Neuronal stem cell (in vitro differentiated cells): ENCODE measurements at places on chromosomes 5 and 9.

- DNase-seq = no peak
These were observed 254.6 kb downstream of the ASTN2 start for GRCh38 chr9:117160254-117160653.

DNA sequence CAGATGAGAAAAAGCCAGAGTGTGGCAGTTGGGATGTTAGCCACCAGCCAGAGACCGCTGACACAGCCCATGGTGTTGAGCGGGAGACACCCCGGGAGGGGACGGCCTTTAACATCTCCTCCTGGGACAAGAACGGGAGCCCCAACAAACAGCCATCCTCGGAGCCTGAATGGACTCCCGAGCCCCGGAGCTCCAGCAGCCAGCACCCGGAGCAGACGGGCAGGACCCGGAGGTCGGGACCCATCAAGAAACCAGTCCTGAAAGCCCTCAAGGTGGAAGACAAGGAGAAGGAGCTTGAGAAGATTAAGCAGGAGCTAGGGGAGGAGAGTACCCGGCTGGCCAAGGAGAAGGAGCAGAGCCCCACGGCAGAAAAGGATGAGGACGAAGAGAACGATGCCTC, 28.0 kb upstream of the POMT1 start:
- no peak for DNase-seq

DNA sequence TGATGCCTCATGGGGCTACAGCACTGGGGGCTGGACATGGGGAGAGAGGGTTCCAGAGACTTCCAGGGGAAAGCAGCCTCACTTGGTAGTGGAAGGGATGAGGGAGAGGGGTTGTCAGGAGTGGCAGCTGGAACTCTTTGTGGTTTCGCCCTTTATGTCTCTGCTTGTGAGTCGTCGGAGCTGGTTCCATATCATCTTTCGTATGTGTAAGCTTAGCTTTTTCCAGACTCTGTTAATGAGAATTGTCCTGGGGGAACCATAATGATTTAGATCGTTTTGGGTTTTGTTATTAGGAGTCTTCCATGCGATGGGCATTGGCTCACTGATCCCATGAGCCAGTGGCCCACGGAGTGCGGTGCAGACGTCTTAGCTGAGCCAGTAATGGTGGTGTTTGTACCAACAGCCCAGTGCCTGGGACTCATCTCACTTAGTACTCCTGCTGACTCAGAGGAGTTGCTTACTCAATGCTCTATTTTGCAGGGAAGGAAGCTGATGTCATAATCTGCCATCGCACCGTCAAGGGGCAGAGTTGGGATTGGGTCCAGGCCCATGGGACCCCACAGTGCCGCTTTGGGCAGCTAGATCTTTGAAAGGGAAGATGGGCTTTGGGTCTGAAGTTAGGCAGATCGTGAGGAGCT, 48.5 kb downstream of the NEK6 start:
- DNase-seq = no peak

DNA sequence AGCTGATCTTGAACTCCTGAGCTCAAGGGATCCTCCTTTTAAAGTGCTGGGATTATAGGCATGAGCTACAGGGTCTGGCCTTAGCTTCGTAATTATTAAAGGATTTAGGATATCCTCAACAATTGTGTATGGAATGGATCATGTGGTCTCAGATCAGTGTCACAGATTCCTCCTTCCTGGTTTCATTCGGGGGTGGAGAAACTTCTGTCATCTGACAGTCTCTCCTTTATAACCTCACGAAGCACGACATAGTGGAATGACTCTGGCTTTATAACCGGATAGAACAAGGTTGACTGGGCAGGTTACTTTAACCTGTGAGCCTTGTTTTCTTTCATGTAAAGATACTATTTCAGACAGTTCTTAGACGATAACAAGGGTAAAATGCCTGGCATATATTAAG, 4.4 kb upstream of the GNG10 start:
- no peak for DNase-seq

- no peak for DNase-seq
These were observed 47.2 kb upstream of the FABP6 start for GRCh38 chr5:160181965-160182622.

DNA sequence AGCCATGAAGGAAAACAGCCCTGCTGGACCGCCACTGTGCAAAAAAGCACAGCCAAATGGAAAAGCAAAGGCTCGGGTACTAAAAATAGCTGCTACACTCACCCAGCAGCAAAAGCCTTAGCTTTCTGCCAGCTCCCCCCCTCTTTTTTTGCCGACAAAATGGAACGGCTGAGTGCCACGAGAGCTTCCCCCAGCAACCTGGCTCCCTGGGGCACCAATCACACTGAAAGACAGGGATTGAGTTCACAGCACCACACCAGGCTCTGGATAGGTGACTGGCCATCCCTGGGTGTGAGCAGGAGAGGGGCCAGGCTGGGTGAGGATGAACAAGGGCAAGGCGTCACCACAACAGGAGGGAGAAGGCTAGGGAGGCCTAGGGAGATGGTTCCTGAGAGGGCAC, 66.7 kb downstream of the SIL1 start:
- no peak for DNase-seq

- peak; percentile 23 for DNase-seq
These were observed 28.5 kb upstream of the PHF24 start for GRCh38 chr9:34929506-34930102.

GRCh38 chr9:9395539-9395938, 1217.3 kb downstream of the PTPRD start:
- no peak for DNase-seq

- no peak for DNase-seq
These were observed 133.7 kb upstream of the CCNG1 start for GRCh38 chr5:163303718-163304117.

DNA sequence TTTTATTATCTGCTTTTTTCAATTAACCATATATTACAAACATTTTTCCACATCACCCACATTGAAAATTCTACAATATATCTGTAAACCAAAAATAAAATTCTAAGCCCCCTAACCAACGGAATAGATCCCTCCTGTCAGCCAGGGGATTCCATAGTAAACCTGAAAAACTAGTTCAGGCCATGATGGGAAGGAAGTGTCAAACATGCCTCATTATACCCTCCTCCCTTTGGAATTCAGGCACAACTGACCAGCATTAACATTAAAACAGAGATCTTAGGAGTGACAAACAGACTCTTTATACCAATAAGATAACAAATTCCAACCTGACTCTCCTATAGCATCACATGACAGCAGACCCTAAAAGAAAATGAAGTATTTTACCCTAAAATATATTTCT, 113.7 kb upstream of the DMRT1 start:
- DNase-seq = no peak

DNA sequence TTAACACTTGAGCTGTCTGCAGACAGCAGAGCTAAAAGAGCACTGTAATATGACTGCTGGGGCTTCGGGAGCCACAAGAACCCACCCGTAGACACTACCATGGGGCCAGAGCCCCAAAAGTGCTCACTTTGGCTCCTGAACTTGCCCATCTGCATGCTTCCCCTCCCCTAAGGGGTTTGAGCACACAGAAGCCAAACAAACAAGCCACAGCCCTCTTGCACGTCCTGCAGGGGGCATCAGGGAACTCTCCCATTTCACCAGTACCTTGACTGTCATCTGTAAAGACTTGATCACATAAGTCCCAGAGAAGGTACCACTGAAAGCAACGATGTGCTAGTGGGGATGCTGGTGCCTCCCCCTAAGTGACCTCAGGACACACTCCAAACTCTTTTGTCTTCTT, 681.8 kb downstream of the SEMA5A start:
- no peak for DNase-seq

DNA sequence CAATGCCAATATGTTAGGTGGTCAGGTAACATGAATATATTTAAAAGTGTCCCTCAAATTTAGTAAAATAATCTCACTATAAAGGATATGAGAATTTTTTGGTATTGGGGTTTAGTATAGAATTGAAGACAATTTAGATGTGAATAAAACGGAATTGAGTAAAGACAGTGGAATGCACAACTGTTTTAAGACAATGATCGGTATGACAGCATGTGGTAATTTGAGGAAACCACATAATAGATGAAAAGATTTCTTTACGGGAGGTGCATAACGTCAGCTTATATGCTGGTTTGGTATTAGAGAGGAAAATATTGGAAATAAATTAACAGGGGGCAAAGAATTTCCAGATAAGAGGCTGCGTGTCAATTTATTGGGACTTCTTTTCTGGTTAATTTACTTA, 1043.2 kb downstream of the CDH18 start:
- no peak for DNase-seq

GRCh38 chr9:103734471-103734870, 359.6 kb upstream of the SMC2 start:
- DNase-seq = no peak

- DNase-seq = peak; percentile 99
These were observed at the start of gene HNRNPK for GRCh38 chr9:83979812-83980394. HNRNPK (minus strand) TSS chr9:83980215; CDS start chr9:83978252, 1,963 bp downstream.

DNA sequence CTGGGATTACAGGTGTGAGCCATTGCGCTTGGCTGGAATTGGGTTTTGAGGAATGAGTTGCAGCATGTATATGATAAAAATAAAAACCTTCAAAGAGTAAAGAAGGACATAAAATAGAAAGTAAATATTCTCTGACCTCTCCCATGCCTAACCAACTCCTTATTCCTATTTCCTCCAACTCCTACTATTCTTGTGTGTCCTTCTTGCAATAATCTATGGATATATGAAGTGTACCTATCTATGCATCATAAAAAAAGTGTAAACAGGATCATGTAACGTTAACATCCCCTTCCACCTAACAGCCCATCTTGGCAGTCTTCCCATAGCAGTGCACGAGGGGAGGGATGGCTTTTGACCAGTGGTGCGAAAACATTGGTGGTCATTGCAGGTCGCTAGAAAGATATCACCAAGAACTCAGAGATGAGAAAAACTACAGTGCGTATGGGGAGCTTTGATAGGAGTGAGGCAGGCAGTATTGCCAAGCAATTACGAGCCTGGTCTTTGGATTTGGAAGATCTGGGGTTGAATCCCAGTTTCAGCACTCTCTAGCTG, 69.9 kb downstream of the PPARGC1B start:
- no peak for DNase-seq
